Activated naive CD4-positive, alpha-beta T cell treated with anti-CD3 and anti-CD28 coated beads for 36 hours (primary cell): ENCODE measurements at places on chromosomes 5 and 9. TPM values are rescaled to one million over a fixed set of nuclear protein-coding genes. Genes with fewer than 3 reads are reported as not detected.

DNA sequence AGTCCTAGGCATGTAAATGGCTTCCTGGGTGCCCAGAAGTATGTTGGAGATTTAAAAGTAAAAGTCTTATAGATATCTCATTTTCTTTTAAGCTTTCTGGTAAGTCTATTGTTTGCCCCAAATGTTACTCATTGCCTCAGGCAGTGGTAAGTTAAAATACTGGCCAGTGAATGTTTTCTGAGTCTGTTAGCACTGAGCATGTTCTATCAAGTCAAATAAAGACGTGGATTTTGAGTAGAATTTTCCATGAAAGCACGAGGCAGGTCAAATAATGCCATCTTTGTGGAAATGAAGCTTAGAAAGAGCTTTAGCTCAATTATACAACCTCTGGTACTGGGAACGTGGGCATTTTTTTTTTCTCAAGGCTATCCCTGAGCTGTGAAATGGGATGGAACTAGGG, 651.3 kb upstream of the ACO1 start:
- no peak for DNase-seq
- no peak overlapping the region for H3K27ac ChIP-seq
- H3K36me3 ChIP-seq: no peaks in the 10 kb centered on the region

DNA sequence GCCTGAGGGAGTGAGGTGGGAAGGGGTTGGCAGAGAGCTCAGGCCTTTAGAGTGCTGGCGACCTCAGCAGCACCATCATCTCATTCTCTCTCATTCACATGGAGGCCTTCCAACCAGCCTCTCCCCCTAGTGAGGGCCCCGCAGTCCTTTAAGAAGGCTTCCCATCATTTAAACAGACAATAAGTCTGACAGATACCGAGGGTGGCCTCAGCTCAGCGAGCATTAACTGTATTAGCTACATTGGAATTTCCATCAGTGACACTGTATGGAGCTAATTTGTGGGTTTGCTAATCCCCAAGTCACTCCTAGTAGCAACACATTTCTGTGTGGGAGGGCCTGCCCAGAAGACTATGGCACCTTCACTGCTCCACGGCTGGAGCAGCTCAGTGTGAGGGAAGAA, 75.8 kb downstream of the INSYN2B start:
- no peaks in the 10 kb centered on the region for H3K27me3 ChIP-seq
- peaks cover 7% of the 10 kb centered on the region for H3K4me1 ChIP-seq
- no peak for DNase-seq
- no peak overlapping the region for H3K4me3 ChIP-seq
- peaks cover 5% of the 10 kb centered on the region for H3K36me3 ChIP-seq
- H3K27ac ChIP-seq: no peak overlapping the region

- H3K4me3 ChIP-seq: no peak overlapping the region
- no peaks in the 10 kb centered on the region for H3K36me3 ChIP-seq
- DNase-seq: no peak
- no peak overlapping the region for H3K27ac ChIP-seq
- H3K27me3 ChIP-seq: no peaks in the 10 kb centered on the region
These were observed 33.4 kb downstream of the ARHGAP26 start for GRCh38 chr5:142803428-142804125.

- no peaks in the 10 kb centered on the region for H3K36me3 ChIP-seq
- H3K4me1 ChIP-seq: no peaks in the 10 kb centered on the region
- no peak overlapping the region for H3K4me3 ChIP-seq
- no peak for DNase-seq
- peaks cover 5% of the 10 kb centered on the region for H3K27me3 ChIP-seq
- no peak overlapping the region for H3K27ac ChIP-seq
These were observed 178.2 kb downstream of the ZDHHC21 start for GRCh38 chr9:14515049-14515448.

DNA sequence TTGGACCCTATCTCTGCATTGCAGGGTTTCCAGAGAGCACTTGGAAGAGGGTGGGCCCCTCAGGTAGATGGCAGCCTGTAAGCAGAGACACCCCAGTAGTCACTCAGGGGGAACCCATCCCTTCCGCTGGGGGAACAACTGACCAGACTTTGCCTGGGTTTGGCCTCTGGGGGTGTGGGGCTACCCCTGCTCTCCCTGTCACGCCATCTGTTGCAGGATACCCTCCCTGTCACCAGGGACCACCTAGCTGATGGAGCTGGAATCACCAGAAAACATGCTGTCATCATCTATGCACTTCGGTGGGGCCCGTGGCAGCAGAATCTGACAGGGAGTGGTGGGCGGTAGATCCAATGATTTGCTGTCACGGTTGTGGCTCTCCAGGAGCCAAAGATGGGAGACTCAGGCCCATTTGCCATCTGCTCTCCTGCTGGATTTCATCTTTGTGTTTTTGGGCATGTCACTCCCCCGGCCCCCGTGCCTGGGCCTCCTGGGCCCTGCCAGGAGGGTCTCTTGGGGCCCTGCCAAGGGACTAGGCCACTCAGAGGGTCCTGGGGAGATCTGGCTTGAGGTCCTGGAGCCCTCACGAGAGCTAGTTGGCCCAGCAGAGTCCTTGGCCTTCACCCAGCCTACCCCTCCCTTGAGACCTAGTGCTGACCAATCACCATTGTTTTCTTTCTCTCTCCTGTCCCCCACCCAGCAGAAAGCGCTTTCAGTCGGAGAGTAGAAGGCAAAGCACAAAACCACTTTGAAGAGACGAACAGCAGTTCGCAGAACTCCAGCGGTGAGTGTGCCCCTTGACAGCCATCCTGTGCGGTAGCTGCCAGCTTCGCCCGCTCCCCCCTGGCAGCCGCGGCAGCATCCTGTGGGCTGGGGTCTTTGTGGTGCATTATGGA, 45.9 kb downstream of the AMBP start:
- no peaks in the 10 kb centered on the region for H3K4me1 ChIP-seq
- DNase-seq: no peak
- no peaks in the 10 kb centered on the region for H3K36me3 ChIP-seq
- H3K27ac ChIP-seq: no peak overlapping the region
- H3K27me3 ChIP-seq: no peaks in the 10 kb centered on the region

DNA sequence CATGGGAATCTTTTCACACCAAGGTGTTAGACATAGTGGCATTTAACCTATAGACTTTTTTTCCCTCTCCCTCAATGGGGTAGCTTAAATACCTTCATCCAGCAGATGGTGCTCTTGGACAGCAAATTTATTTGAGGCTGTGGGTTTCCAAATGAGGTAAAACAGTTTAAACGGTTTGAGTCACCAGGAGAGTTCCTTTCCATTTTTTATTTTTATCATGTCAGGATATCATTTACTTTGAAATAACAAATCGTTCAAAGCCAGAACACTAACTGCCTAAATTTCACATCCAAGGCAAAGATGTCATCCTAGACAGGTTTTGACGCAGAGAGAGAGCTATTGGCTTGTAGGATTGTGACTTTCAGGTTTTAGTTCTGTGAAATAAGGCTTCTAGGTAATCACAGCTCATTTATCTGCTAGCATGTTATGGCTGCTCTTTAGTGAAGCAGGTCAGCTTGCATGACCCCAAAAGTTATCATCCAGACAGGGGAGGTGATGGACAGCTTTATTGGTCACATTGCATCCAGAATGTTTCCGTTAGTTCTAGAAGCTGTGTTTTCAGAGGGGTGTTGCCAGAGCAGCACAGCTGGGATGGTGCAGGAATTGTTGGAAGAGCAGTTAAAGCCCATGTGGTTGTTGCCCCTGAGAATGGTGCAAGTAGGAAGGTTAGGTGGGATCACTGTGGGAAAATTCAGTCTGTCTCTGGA, 69.8 kb downstream of the KDM4C start:
- H3K27ac ChIP-seq: no peak overlapping the region
- H3K36me3 ChIP-seq: peaks cover 30% of the 10 kb centered on the region
- H3K4me3 ChIP-seq: no peak overlapping the region
- no peaks in the 10 kb centered on the region for H3K27me3 ChIP-seq
- peak; percentile 68 for DNase-seq

DNA sequence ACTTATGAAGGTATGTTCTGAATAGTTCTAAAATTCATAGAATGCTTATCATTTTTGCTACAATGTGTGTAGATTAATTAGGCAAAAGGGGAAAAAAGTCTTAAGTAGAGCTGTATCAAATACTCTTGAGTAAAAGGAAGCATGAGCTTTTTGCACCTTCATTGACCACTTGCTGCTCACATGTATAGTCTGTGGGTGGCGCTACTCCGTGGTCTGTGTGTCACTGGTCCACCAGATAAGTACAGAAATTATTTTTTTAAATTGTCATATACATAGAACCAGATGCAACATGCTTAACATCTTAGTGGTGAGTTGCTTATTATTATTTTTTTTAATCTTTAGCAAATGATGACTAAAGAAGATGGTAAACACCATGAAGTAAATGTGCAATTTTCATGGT, 130.2 kb downstream of the MAN2A1 start:
- peaks cover 33% of the 10 kb centered on the region for H3K36me3 ChIP-seq
- no peaks in the 10 kb centered on the region for H3K4me1 ChIP-seq
- H3K27me3 ChIP-seq: no peaks in the 10 kb centered on the region
- no peak overlapping the region for H3K4me3 ChIP-seq

DNA sequence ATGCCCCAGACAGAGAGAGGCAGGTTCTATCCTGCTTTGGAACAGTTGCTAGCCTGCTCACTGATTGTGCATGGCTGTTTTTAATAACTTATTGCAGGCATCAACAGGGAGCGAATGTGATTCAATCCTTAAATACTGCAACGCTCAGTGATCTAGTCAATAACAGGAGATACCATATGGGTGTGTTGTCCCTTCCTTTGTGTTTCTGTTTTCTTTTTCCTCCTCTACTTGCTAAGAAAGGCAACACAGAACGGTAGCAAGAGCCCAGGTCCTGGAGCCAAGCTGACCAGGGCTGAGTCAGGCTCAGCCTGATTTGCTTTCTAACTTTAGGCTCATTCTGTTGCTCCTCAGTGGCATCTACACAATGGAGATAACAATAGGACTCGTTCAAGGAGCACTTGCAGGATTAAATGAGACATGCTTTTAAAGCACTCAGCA, 98.6 kb upstream of the EQTN start:
- H3K4me1 ChIP-seq: no peaks in the 10 kb centered on the region
- no peaks in the 10 kb centered on the region for H3K27me3 ChIP-seq
- no peak overlapping the region for H3K4me3 ChIP-seq
- no peak for DNase-seq
- no peak overlapping the region for H3K27ac ChIP-seq

DNA sequence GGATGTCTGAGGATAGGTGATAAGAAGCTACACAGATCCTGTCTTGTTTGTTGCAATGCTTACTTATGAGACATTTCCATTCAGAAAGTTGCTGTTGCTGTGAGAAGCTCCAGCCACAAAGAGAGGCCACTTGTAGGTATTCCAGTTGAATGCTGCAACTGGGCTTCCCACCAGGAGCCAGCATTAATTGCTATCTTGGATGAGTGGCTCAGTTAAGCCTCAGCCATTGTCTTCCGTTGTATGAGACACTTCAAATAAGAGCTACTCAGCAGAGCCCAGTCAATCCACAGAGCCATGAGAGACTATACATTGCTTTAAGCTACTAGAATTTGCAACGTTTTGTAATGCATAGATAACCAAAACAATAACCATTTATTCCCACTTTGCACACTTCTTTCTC, 104.3 kb upstream of the ARRDC3 start:
- no peak overlapping the region for H3K4me3 ChIP-seq
- H3K27ac ChIP-seq: no peak overlapping the region
- H3K36me3 ChIP-seq: no peaks in the 10 kb centered on the region

GRCh38 chr9:110114859-110115201, 93.1 kb downstream of the C9orf152 start:
- H3K4me1 ChIP-seq: no peaks in the 10 kb centered on the region
- no peaks in the 10 kb centered on the region for H3K27me3 ChIP-seq
- no peak overlapping the region for H3K4me3 ChIP-seq
- H3K36me3 ChIP-seq: no peaks in the 10 kb centered on the region
- DNase-seq: no peak
- H3K27ac ChIP-seq: no peak overlapping the region

The NR5A1 gene
- not detected for total RNA-seq
